Central memory CD8-positive, alpha-beta T cell (primary cell): ENCODE measurements at places on chromosomes 5 and 9.

- DNase-seq, result no peak
These were observed 439.3 kb upstream of the CTNND2 start for GRCh38 chr5:12343558-12343957.

GRCh38 chr9:80968611-80969010 lies 720.7 kb downstream of the TLE1 start:
- DNase-seq, result no peak

DNA sequence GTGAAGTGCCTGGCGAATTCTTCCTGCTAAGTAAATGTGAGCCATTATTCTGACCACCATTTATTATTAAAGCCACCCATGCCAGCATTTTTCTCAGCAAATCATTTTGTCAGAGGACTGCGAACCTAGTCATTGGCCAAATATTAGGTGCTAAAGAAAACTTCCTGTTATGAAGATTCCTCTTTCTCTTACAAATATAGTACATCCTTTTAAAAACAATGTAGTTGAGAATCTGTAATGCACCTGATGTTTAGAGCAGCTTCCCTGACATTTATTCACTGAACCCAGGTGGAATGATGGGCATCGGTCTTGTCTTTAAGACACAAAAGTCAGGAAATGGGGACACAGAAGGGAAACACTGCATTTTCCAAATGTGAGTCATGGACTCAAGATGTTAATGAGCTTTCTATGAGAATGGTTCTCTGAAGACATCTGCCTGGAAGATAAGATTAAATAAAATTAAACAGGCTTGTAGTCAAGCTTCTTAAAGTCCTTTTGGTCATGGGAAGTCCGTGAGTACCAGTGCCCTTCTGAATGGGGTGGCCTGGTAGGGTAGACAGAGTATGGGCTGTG lies 290.6 kb downstream of the FBXL7 start:
- no peak for DNase-seq

DNA sequence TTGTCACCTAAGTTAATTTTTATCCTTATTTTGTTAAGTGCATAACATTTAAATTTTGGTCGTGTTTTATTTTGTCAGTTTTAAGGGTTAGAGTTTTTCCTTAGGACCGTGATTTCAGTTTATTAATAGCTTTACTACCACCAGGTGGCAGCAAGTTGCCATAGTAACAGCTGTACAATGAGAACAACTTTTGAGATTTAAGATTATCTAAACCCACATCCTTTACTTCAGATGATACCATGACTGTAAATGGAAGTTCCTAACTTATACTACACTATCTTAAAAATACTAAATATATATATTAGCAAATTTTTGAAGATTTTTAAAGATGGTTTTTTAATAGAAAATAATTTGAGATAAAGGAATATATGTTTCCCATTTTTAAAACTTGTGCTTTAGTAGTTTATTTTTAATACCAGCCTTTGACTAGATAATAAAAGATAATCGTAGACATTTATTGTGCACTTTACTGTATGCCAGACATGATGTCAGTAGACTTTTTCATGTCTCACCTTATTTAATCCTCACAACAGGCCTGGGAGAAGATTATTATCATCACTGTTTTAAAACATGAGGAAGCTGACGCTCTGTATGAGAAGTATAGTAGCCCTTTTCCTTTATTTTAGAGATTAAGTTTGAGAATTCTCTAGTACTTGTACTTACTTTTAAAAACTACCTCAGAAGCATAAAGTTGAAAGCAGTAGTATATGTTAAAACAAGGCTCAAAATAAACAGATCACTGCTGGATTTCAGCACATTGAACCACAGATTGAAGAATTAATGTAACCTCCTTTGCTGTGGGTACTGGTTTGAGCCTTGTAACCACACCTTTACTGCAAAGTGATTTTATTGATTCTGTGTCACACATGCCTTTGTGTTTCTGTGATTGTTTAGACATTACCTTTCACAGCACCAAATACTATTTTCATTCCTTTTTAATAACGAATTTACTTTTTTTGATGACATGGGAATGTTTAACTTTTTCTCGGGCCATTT lies 27.5 kb downstream of the SREK1 start:
- DNase-seq, result no peak

GRCh38 chr9:122221183-122221811 lies 7.5 kb downstream of the LHX6 start:
- DNase-seq, result no peak

- DNase-seq, result no peak
These were observed 64.0 kb upstream of the PPP1R26 start for GRCh38 chr9:135415586-135415985.

DNA sequence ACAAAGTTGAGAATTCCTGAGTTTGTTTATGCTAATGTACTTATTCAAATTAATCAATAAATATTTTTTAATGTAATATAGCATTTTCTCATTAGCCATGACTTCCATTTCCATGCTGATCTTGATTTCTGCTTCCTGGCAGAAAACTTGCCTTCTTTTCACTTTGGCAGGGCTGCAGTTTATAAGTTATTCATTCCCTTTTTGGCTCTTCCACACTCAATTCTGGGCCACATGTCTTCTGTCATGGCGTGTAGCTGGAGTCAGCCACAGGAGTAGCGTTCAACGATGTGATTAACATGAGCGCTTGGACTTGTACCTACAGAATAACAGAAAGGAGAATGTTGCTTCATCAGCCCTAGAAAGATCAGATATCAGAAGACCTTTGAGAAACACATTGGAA lies 172.9 kb downstream of the CFAP90 start:
- DNase-seq, result no peak

- DNase-seq, result no peak
These were observed 67.9 kb downstream of the ADAMTS6 start for GRCh38 chr5:65413822-65414221.

- DNase-seq, result no peak
These were observed 28.6 kb upstream of the CDKN2AIPNL start for GRCh38 chr5:134440201-134440755.

DNA sequence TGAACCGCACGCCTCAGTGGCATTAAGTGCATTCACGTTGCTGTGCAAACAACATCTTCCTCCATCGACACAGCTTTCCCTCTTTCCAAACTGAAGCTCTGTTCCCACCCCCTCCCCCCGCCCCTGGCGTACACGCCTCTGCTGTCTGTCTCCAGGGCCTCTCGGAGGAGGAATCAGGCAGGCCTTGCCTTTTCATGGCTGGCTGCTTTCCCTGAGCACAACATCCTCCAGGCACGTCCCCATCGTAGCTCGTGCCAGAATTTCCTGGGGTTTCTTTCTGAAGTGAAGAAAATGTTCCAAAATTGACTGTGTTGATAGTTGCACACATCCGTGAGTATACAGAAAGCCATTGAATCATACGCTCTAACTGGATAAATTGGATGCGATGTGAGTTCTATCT lies 22.3 kb upstream of the TMEM250 start:
- DNase-seq, result no peak

DNA sequence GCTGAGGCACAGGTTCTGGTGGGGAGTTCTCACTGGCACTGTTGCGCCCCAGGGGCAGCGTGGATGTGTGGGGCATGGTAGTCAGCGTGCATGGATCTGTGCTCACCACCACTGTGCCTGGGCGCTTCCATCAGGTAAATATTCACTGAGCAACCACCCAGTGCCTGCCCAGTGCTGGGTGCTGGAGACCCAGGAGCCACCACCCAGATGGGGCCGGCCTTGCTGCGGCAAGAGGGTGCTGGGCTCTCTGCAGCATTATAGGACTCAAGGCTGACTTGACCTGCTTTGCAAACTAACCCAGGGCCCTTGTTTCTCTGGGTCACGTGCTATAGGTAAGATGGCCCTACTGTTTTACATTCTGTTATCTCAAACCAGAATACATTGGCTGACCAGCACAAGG lies 60.5 kb downstream of the DAP start:
- no peak for DNase-seq

DNA sequence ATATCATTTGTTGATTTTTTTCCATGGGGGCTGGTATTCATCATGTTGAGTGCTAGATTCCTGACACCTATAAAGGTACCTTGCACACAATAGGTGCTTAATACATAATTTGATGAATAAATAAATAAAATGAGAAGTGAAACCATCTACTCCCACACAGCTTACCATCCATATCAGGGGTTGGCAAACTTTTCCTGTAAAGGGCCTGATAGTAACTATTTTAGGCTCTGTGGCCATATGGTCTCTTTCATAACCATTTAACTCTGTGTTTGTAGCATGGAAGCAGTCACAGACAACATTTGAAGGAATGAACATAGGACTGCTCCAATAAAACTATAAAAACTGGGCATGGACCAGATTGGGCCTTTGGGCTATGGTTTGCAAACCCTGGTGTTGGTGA lies 100.3 kb downstream of the GCNT1 start:
- no peak for DNase-seq

GRCh38 chr5:153678617-153679329 lies 188.3 kb downstream of the GRIA1 start:
- DNase-seq, result no peak

DNA sequence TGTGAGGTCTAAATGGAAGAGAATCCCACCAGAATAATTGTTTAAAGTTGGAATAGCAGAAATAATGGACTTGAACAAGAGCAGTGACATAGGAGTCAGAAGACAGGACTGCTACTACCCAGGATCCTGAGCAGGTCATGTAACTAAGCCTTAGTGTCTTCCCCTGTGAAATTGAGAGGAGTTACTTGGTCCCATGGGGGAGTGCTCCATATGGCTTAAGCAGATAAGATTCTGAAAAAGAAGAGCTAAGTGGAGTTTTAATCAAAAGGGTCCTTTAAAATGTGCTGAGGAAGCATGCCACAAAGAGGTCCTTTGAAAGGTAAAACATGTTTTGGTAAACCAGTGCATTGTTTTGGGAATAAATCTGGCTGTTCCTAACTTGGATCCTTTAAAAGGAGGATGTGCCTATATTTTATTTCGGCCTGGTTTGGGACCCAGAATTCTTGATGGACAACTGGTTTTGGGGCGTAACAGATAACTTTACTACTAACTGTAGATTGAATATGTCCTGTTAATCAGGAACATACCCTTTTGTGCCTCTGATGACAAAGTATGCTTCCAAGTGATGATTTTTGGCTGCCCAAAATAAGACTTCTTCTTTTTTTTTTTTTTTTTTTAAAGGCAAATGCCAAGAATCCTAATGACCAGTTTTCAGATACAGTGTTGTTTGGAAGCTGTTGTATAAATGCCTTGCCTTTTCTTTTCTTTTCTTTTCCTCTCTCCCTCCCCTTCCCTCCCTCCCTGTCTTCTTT lies 5.7 kb downstream of the RCL1 start:
- no peak for DNase-seq

GRCh38 chr9:138065287-138065686 lies 187.7 kb downstream of the CACNA1B start:
- no peak for DNase-seq

GRCh38 chr5:15741591-15741990 lies 241.6 kb downstream of the FBXL7 start:
- DNase-seq, result no peak

DNA sequence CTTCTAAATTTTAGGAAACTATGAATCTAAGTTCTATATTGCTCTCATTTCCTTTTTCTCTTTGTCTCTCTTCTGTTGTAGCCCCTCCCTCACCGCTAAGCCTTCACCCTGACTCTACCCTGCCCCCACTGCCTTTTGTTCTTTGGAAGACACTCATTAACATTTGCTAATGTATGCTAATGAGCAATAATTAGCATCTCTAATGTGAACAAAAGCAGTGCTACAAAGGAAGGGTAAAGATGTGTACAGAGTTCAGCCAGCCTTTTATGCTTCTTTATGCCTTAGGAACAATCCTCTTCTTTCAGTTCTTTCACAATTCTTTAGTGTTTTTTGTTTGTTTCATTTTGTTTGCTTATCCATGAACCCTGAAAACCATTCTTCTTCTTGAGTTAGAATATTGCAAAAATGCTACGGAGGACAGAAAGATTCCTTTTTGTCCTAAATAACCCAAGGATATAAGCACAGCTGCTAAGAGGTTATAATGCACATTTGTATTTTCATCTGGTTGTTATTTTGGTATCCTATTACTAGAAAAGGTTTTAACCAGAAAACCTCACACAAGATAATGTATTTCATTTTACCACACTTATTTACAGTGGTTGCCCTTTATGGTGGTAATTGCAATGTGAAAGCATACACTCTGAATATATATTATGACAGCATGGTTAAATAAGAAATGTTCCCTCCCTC lies 159.3 kb downstream of the TMC1 start:
- no peak for DNase-seq

- no peak for DNase-seq
These were observed 265.3 kb downstream of the MLLT3 start for GRCh38 chr9:20357037-20357432.

- no peak for DNase-seq
These were observed 1.5 kb downstream of the NDFIP1 start for GRCh38 chr5:142110046-142110531.

DNA sequence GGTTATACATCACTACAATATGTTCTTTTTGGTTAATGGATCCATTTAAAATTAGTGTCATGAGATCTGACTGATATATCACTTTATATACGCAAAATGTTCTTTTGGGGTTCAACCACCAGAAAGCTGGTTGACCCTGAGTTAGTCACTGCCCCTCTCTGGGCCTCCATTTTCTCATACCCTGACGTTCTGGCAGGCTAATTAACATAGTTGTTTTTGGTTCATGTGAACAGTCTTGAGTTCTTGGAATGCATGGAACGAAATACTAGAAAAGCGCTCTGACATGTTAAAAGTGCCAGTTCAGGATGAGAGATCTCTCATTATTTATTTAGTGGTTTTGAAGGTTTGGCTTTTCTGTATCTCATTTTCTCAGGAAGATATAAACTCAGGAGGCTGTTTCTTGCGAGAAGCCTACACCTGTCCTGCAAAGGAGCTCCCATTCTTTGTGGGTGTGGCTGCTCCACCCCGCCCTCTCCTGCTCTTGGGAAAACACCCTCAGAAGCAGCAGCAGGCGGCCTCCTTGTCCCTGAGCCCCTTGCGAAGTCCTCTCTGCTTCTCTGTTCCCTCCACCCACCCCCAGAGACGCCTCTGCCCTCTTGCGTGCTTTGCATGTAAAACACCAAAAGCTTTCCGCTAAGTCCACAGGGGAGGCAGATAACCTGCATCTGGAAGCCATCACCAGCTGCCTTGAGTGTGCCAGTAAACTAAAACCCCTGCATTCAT lies 302.4 kb upstream of the PANK3 start:
- DNase-seq, result no peak

DNA sequence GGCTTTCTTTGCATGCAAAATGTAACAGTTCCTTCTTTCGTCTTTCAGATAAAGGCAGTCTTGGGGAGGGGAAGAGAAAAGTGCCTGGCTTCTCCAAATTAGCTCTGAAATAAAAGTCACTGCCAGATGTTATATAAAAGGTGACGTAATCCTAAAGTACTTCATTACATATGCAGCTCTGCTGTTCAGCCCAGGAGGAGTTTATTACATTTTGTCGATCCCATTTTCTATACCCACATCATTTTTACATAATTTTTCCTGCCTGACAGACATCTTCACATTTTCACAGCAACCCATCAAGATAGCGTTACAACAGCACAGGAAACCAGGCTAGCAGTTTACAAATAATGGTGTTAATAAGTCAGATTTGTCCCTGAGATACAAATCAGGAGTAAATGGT lies 86.7 kb upstream of the SLC30A5 start:
- DNase-seq, result no peak
